Activated T-helper 9 cell treated with anti-CD3 and anti-CD28 coated beads, Interleukin-2, amount 50 U/mL, for 16 hours (primary cell): ENCODE measurements at places on chromosomes 2 and 18.

- no peak for DNase-seq
Observed at GRCh38 chr18:12057419-12058039, 36.1 kb upstream of the ANKRD62 start.

GRCh38 chr2:213923543-213923942, 487.3 kb upstream of the VWC2L start:
- DNase-seq, result no peak

DNA sequence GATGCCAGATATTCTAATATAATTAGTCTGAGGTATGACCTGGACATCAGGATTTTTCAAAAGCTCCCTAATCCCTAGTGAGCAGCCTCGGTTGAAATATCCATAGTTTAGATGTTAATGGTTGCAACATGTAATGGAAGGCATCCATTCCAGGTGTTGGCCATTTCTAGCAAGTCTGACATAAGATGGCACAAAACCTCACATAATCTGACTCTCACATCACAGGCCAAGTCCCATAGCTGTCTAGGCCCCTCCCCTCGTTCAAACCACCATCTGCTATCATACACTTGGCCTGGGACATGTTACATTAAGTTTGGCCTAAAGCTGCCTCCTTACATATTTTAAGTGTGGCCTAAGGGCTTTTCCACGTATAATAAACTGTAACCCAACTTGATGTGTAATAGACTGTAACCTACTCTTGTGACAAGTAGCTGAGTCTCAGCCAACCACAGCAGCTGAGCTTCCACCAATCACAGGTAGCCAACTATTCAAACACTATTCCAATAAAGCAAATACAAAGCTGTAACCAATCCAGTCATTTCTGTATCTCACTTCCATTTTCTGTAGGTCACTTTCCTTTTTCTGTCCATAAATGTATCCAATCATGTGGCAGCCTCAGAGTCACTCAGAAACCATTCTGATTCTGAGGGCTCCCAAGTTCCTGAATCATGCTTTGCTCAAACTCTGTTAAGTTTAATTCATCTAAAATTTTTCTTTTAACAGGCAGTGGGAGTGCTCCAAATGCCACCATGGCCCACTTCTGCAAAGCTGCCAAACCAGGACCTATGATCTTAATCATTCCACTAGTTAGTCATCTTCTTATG, 59.4 kb downstream of the ADD2 start:
- no peak for DNase-seq

- DNase-seq, result no peak
Observed at GRCh38 chr18:52679354-52679753, 339.4 kb downstream of the DCC start.

DNA sequence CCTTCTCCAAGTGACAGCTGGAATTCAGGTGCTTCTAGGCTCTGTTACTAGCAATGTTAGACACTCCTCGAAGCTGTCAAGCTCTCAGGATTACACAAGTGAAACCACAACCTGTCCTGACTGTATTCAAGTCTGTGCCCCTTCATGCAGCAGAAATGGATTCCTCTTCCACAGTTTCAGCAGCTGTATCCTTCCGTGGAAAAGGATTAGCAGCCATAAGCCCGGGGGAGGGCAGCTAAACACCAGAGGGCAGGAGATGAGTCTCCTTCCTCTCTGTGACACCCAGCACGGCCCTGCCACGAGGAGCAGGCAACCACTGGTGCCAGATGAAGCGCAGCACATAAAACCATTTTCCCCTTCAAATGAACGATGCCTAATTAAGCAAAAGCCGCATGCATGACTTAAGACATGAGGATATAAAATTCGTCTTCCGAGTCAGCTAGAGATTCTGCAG, 1.2 kb downstream of the ST3GAL5 start:
- DNase-seq, result peak; percentile 30

GRCh38 chr18:50857694-50858093, 21.2 kb upstream of the ME2 start:
- DNase-seq, result no peak

DNA sequence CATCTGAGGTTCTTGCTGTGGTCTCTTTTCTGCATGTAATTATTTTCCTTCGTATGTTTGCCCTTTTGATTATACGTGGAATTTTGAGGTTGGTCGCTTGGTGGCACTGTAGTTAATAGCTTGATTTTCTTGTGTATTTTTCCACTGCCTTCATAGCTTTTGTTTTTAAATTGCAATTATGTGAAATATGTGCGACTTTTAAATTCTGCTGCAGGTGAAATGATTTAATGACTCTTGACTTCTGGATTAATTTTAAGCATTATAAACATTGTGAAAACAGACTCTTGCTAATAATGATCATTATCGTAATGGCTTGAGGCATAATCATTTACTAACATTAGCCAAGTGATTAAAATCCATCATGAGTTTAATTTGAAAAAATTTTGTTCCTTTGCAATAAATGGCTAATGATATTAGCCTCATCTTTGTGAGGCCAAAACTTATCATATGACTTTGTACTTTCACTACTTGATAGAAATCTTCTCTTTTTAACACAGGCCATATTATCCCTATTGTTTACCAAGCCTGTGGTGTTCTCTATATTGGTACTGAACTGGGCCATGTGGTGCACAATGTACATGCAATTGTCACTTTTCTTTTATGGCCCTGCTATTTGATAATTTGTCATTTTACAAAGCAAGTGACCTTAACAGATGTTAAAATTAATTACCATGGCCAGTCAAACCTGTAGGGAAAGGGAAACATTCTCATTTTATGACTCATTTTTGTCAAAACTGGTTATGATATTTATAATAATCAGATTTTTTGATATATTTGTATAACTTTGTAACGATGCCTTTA, 62.8 kb upstream of the NEUROD1 start:
- no peak for DNase-seq

DNA sequence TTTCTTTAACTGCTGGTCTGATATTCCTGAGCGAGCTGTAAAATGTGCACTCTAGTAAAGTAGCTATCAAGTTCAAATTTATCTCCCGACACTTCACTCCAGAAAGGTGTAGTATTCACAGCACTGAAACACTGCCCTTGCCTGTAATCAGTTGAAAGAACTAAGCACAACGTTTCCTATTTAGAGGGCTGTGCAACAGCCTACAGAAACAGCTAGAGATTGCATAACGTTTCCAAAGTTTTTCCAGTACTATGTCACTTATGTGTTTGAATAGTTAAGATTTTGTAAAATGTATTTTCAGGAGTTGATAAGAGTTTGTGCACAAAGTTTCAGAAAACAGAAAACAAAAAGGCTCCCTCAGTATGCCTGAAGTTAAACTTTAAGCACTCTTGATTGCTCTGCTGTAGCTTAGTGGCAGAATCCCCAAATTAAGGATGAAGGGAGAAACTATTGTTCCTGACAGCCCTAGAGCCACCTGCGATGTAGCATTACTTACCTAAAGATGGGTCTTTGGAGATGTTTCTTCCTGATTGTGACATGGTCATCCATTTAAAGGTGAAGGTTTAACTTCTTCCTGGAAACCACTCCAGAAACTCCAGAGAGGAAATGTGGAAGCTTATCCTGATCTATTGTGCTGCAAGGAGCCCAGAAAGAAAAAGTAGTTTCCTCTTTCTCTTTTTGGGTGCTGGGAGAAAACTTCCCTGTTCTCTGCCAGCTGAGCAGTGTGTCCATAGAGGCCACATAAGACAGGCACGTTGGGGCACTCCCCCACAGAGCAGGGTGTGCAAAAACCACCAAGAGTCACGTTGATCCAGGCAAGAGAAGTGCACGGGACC, 536 bp downstream of the PDE1A start:
- DNase-seq, result no peak

DNA sequence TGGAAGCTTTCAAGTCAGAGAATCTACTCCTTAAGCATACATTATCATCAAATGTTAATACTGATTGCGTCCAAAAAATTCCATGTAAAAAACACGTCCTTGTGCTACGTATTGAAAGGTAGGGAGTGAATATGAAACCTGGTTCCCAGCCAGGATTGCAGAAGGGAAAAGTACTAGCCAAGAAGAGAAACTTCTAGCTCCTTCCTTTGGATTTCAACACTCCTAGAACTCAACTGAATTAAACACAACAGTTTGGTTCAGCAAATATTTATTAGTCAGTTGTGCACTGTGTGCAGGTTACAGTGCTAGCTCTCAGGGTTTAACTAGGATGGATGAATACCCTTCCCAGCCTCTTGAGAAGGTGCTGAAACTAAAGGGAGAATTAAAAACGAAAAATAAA, 33.9 kb upstream of the FHL2 start:
- DNase-seq, result no peak

DNA sequence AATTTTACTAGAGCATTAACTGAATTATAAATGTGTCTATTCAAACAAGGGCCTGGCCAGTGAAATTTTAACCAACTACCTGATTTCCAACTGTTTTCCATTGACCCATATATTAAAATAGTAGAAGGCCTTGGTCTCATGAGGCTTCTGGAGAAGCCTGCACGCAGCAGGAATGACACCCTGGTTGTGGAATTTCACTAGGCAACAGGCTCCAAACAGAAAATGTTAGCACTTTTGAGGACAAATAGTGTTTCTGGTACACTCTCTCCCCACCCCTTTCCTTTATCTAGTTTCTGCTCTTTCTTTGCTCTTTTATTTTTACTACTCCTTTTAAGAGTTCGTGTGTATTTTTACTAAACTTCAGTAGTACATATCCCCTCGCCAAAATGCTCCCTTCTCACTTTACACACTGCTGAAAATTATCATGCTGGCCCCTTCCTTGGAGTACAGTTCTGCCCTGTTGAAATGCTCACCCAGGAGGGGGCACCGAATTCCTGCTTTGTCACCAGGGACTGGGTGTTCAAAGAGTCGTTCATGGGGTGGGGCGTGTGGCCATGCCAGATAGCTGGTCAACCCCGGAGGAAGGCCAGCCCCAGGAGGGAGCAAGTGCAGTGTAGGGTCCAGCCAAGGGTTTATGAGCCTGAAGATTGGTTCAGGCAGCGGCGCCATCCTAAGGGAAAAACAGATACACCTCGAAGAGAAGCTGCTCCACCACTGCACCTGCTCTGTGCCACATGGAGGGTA, 22.1 kb upstream of the COL6A3 start:
- no peak for DNase-seq

- DNase-seq, result no peak
Observed at GRCh38 chr2:98875081-98875728, 60.8 kb downstream of the CRACDL start.

DNA sequence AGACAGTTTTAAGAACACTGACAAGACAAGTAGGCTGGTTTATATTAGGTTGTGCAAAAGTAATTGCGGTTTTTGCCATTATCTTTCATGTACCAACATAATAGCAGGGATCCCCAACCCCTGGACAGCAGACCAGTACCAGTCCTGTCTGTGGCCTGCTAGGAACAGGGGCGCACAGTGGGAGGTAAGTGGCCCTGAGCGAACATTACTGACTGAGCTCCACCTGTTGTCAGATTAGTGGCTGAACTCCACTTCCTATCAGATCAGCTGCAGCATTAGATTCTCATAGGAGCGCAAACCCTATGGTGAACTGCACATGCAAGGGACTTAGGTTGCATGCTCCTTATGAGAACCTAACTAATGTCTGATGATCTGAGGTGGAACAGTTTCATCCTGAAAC, 921.9 kb downstream of the CCDC85A start:
- DNase-seq, result no peak

DNA sequence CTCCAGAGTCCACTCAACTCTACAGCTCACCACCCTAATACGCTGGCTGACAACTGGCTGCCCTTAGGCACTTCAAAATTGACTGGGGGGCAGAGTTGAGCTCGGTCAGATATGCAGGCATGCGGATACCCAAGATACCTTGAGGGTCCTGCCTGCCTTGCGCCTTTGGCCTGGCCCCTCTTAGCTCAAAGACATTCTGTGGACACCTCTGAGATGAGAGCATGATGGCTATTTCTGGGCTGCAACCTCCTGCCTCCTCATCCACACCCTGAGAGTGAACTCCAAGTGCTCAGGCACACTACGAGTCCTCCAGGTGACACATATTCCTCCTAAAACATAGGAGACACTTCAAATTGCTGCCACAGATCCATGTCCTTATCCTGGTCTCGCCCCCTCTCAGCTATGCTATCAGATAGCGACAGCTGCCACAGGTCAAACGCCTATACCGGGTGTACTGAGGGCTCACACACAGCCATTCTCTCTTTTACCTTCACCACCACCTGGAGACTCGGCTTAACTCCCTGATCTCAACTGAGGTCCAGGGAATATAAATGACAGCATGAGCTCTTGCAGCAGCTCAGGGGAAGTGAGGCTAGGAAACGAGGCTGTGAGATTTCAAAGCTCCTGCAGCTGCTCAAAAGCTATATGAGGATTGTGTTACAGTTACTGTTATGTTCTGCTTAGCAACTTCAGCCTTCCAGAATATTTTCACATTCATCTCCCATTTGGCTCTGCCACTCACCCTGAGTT, 60.5 kb upstream of the TEX51 start:
- no peak for DNase-seq

DNA sequence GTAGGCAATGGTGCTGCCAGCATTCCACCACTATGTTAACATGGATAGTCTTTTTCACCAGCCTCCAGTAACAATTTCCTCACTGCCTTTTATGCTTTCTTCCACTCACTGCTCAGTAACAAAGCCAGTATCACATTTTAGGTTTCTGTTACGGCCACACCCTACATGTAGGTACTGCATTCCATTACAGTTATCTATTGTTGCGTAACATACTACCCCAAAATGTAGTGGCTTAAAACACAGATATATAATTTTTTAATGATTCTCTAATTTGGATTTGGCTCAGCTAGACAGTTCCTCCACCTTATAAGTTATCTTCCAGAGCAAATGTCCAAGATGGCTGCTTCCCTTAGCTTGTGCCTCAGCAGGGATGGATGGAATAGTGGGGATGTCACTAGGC, 498.7 kb upstream of the ACVR2A start:
- no peak for DNase-seq

GRCh38 chr2:224694502-224694901, 21.7 kb downstream of the CCDC195 start:
- DNase-seq, result no peak

GRCh38 chr2:66093371-66093770, 341.6 kb upstream of the MEIS1 start:
- DNase-seq, result no peak

DNA sequence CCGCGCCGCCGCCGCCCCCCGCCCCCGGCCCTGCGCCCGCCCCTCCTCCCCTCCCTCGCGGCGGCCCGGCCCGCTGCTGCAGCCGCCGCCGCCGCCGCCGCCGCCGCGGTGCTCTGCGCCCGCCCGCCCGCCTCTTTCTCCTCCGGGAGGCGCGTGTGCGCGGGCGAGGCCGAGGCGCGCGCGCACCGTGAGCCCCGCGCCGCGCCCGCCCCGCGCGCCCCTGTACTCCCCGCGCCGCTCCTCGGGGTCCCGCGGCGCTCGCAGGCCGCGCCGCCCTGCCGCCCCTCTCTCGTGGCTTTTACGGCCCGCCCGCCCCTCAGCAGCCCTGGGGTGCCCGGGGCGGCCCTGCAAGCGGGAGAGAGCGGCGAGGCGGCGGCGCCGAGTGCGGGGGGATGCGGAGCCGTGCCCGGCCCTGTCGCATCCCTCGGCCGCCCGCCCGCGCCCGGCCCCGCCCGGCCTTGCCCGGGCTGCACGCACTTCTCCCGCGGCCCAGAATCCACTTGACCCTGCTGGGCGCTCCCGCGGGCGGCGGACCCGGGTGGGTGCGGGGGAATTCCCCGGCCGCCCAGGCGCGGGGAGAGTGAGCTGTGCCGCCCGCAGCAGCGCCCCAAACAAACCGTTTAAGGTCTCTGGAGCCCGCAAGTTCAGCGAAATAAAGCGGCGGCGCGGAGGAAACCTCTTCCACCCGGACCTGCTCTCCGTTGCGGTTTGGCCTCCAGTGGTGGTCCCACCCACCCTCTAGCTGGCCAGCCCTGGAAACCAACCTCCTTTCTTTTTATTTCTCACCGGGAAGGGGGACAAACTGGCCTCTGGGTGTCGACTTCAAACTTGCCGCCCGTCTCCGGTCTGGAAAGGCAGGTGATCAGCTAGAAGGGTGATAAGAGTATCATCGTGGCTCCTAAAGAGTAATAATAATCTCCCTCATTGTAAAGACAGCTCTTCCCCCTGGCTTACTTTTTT, 37.4 kb downstream of the AFF3 start:
- no peak for DNase-seq
